T47D (cell line): ENCODE measurements at places on chromosomes 12 and 14.

GRCh38 chr12:75913502-75914351 lies 117.8 kb downstream of the PHLDA1 start:
- no peak for DNase-seq

DNA sequence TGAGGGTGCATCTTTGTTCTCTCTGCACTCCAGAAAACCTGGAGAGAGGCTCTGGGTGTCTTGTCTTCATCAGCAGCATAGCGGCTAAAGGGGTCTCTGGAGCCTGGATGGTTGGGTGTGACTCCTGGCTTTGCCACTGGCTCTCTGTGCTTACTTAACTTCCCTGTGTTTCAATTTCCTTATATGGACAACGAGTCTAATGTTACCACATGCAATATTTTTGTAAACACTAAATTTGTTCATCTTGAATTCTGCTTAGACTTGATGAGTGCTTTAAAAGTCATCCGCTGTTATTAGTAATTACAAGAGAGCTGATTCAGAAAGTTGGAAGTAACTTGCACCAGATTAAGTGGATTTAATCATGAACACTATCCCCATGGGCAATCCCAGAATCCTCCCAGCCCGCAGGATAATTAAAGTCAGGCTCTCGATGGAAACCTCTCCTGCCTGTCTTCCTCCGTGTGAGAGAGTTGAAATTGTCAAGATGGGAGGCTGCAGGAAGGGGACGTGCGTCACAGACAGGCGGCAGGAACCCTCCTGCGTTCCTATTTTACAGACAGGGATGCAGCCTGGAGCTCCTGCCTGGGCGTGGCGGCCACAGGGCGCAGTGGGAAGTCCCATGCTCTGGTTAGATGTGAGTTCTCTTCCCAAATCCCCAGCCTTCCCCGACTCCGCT lies 201.2 kb downstream of the TTC8 start:
- no peak for DNase-seq

DNA sequence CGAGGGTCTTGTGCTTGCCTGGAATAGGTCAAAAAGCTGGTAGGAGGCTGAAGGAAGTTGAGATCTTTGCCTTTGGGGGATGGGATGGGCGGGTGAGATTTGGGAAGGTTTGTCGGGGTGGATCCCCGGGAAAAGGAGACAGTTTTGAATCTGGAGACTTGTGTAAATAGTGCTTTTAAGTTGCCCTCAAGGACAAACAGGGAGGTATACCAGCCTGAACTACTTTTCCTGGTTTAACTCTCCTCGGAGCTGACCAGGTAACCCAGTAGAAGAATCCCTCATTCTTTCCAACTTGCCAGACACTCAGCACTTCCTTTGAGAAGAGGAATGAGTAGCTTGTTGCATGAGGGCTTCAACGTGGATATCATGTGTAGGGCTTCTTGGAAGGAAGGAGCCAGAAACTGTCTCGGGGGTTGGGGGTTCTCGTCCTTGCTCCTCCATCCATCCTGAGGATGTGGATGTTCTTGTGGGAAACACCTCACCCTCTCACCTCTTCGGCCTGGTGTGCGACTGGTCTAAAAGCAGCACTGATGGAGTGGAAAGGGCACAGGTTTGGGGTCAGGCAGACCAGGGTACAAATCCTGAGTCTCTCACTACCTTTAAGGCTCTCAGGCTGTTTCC lies 1.9 kb downstream of the TEAD4 start:
- peak; percentile 28 for DNase-seq

- no peak for DNase-seq
Measured at GRCh38 chr14:29806124-29806517, 121.5 kb downstream of the PRKD1 start.

GRCh38 chr12:13022851-13023271 lies 21.3 kb upstream of the FAM234B start:
- no peak for DNase-seq

- DNase-seq = no peak
Measured at GRCh38 chr12:120822832-120823503, 81.2 kb downstream of the SPPL3 start.

DNA sequence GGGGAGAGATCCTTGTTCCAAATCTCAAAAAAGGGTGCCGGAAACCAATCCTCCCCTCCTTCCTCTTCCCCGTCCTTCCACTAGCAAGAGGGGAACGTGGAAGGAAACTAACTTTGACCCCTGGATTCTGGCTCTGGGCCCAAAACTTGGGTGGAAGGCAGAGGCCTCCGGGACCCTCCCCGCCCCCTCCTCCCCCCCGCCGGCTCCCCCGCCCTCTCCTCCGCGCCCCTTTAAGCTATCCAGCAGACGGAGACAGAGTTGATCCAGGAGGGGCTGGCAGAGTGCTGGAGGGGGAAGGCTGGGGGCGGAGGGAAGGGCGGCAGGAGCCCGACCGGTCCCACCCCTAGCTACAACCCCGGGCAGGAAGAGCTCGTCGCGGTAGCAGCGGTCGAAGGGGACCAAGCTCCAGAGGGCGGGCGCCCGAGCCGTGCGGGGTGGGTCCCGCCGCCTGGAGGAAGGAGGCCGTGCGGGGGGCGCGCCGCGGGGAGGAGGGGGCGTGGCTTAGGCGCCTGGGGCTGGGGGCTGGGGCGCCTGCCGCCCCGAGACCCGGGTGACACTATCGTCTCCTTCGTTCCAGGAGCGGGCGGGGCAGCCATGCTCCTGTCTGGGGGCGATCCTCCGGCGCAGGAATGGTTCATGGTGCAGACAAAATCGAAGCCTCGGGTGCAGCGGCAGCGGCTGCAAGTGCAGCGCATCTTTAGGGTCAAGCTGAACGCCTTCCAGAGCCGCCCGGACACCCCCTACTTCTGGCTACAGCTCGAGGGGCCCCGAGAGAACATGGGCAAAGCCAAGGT lies at the start of gene NYNRIN:
TSS of gene NYNRIN (plus strand) at position 351 of the 794 bp plus-strand sequence. CDS start at position 595, 244 bp downstream.
- no peak for DNase-seq

DNA sequence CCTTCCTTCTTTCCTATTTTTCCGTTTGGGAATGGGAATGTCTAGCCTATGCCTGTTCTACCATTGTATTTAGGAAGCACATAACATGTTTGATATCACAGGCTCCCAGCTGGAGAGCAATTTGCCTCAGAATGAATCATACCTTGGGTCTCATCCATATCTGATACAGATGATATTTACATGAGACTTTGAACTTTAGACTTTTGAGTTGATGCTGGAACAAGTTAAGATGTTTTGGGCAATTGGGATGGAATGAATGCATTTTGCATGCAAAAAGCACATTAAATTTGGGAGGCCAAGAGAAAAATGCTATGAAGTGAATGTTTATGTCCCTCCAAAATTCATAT lies 61.9 kb upstream of the BEGAIN start:
- DNase-seq = no peak

DNA sequence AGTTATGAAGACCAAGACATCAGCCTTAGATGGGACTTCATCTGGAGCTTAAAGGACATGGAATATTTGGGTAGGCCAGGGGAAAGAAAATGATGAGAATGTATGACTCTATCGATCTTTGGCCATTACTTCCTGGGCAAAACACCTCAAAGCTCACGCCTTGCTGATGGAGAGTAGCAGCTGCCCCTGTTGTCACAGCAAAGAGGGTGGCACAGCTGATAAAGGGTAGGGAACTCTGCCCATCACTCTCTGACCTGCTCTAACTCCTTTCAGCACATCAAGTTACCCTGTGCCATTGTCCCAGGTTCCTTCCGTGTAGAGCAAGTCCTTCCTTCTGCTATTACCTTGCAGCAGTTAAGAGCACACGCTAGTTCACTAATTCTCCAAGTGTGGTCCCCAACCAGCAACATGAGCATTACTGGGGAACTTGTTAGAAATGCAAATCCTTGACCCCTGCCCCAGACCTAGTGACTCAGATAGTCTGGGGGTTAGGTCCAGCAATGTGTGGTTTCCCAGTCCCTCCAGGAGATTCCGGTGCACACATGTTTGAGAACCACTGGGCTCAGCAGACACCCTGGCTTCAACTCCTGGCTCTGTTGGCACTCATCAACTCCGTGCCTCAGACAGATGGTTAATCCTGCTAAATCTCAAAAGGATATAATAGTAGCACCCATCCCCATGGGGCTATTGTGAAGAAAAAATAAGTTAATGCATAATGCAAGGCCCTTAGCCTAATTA lies 93.7 kb upstream of the EEA1 start:
- no peak for DNase-seq

DNA sequence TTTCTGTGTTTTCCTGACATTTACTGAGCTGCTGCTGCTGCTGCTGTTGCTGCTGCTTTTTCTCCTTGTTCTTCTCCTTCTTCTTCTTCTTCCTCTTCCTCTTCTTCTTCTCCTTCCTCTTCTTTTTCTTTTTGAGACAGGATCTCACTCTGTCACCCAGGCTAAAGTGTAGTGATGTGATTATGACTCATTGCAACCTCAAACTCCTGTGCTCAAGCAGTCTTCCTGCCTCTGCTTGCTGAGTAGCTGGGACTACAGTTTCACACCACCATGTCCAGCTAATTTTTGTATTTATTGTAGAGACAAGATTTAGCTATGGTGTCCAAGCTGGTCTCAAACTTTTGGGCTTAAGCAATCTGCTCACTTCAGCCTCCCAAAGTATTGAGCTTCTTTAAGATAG lies 95.8 kb downstream of the TMTC3 start:
- no peak for DNase-seq
